Activated CD8-positive, alpha-beta memory T cell treated with anti-CD3 and anti-CD28 coated beads, Interleukin-2, amount 10 ng/mL, durations not matched to agents 7 days and 5 days (primary cell): ENCODE measurements at places on chromosomes 7 and 10. TPM values are rescaled to one million over a fixed set of nuclear protein-coding genes. Genes with fewer than 3 reads are reported as not detected.

- peaks cover 12% of the 10 kb centered on the region for H3K27me3 ChIP-seq
- no peaks in the 10 kb centered on the region for H3K36me3 ChIP-seq
- DNase-seq: no peak
- no peaks in the 10 kb centered on the region for H3K4me1 ChIP-seq
- H3K27ac ChIP-seq: no peak overlapping the region
These were observed 8.8 kb upstream of the STEAP4 start for GRCh38 chr7:88315522-88315921.

GRCh38 chr10:97002670-97003069 lies 170.6 kb downstream of the LCOR start:
- H3K27me3 ChIP-seq: no peaks in the 10 kb centered on the region
- DNase-seq: peak; percentile 37
- no peak overlapping the region for H3K4me3 ChIP-seq
- no peaks in the 10 kb centered on the region for H3K4me1 ChIP-seq
- H3K36me3 ChIP-seq: peaks cover 7% of the 10 kb centered on the region
- H3K27ac ChIP-seq: no peak overlapping the region

- H3K27me3 ChIP-seq: peaks cover 14% of the 10 kb centered on the region
- no peak overlapping the region for H3K4me3 ChIP-seq
- DNase-seq: no peak
- H3K27ac ChIP-seq: no peak overlapping the region
- H3K36me3 ChIP-seq: peaks cover 2% of the 10 kb centered on the region
- peaks cover 2% of the 10 kb centered on the region for H3K4me1 ChIP-seq
These were observed 4.5 kb upstream of the LRRC4 start for GRCh38 chr7:128035712-128036111.

- peak; percentile 91 for DNase-seq
- H3K36me3 ChIP-seq: peaks cover 24% of the 10 kb centered on the region
- H3K4me1 ChIP-seq: peaks cover 12% of the 10 kb centered on the region
- no peaks in the 10 kb centered on the region for H3K27me3 ChIP-seq
- no peak overlapping the region for H3K4me3 ChIP-seq
These were observed 21.0 kb downstream of the UPP1 start for GRCh38 chr7:48109848-48110663.

The SVOPL gene
- not detected for total RNA-seq

GRCh38 chr10:94069884-94070283 lies 76.2 kb downstream of the PLCE1 start:
- H3K27ac ChIP-seq: no peak overlapping the region
- no peak for DNase-seq
- no peaks in the 10 kb centered on the region for H3K4me1 ChIP-seq
- H3K36me3 ChIP-seq: no peaks in the 10 kb centered on the region
- H3K27me3 ChIP-seq: no peaks in the 10 kb centered on the region
- H3K4me3 ChIP-seq: no peak overlapping the region

GRCh38 chr10:49357910-49358309 lies 38.0 kb downstream of the DRGX start:
- H3K36me3 ChIP-seq: no peaks in the 10 kb centered on the region
- H3K27ac ChIP-seq: no peak overlapping the region
- no peak overlapping the region for H3K4me3 ChIP-seq
- peaks cover 9% of the 10 kb centered on the region for H3K27me3 ChIP-seq

GRCh38 chr10:2111965-2112364 lies 374.6 kb upstream of the ADARB2 start:
- H3K27me3 ChIP-seq: no peaks in the 10 kb centered on the region
- H3K4me1 ChIP-seq: no peaks in the 10 kb centered on the region
- no peak overlapping the region for H3K4me3 ChIP-seq
- no peak overlapping the region for H3K27ac ChIP-seq
